HT1080 (cell line): ENCODE measurements at places on chromosomes 6 and 20.

DNA sequence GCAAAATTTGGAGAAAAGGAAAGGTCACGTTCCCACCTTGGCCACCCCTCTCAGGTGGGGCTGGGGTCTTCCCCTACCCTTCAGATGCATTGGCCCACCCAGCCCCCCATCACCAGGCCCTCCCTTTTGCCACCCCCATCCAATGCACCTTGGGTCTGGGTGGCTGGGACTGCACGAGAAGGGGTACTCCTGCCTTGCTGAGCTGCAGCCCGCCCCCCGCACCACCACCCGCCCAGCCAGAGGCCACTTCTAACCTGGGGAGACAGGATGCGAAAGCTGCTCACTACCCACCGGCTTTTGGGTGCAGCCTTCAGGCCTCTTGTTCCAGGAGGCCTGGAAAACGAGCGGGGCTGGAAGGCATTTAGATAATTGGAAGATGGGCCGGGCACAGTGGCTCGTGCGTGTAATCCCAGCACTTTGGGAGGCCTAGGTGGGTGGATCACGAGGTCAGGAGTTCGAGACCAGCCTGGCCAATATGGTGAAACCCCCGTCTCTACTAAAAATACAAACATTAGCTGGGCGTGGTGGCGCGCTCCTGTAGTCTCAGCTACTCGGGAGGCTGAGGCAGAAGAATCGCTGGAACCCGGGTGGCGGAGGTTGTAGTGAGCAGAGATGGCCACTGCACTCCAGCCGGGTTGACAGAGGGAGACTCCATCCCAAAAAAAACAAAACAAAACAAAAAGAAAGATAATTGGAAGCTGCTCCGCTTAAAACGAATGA lies 1.2 kb upstream of the CDC25B start:
- no peak for DNase-seq

DNA sequence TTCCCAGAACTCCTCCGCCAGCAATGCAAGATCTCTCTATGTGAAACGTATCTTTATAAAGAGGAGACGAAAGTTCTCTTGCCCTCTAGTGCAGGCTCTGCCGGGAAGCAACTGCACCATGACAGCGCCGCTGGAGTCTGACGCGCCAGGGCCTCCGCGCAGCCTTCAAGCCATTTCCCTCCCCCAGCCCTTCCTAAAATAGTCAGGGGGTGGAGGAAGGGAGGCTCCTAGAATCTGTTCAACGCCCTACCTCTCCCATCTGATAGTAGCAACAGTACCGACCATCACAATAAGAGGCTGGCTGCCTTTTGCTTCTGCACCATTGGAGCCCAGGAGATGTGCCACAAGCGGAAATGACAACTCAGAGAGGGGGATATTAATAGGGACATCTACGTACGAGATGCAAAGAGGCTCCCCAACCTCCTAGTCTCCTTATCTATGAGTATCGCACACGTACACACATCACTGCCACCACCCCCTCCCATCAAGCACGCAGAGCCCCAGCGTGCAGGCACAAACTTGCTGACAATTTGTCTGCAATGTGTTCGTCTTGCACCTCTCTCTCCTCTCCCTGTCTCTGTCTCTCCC lies 1.0 kb downstream of the SYNE1 start:
- DNase-seq: no peak

GRCh38 chr6:90397047-90397446 lies 100.4 kb upstream of the BACH2 start:
- no peak for DNase-seq

DNA sequence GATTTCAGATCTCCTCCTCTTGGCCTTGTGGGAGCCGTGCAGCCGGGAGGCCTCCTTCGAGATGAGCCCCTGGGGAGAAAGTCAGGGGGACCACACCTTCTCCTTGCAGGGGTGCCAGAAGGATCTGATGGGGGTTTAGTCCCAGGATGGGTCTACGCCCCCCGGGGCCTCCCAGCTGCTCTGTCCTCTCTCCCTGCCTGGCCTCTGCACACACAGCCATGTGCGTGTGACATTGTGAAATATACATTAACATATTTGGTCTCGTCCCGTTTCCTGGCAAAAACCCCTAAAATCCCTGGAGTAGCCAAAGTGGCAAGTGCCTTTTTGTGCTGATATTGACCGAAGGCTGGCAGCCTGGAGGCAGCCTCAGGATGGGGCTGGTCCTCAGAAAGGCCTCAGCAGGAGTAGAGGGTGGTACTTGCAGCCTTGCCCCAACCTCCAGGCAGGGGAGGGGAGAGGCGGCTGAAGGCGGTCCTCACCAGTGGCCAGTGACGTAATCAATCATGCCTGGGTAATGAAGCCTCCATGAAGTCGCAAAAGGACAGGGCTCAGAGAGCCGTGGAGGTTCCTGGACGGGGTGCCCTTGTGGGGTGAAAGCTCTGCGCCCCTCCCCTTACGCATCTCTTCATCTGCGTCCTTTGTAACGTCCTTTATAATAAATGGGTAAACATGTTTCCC lies 5.1 kb upstream of the HELZ2 start:
- DNase-seq: no peak

- DNase-seq: no peak
Observed at GRCh38 chr6:56220078-56220477, 27.3 kb downstream of the COL21A1 start.

GRCh38 chr6:124132256-124132655 lies 328.6 kb downstream of the NKAIN2 start:
- DNase-seq: peak; percentile 33

- no peak for DNase-seq
Observed at GRCh38 chr20:46240881-46241280, 67.4 kb downstream of the CDH22 start.

- DNase-seq: no peak
Observed at GRCh38 chr20:58106143-58106750, 122.2 kb downstream of the ANKRD60 start.

DNA sequence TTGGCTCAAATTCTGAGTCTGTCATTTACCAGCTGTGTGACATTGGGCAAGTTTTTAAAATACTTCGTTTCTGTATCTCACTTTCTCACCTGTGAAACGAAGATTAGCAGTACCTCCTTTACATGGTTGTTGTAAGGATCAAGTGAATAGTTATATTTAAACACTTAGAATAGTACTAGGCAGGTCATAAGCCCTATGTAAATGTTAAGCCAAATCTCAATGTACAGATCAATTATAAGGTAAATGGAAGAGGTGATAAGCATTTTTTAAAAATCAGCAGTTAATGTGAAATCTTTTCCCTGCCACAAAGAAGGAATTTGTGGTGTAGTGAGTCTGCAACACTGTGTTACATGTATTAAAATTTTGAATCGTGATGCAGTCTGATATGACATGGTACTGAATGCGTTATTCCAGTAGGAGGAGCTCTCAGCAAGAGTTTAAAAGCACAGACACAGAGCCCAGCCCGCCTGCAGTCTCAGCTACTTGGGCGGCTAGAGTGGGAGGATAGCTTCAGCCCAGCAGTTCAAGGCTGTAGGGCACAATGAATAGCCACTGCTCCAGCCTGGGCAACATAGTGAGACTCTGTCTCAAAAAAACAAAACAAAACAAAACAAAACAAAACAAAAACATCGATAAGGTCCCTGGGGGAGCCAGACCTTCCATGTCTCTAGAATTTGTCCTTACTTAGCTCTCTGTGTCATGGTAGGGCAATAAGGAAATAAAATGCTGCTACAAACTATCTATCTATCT lies 46.0 kb downstream of the GTF2H5 start:
- peak; percentile 74 for DNase-seq

DNA sequence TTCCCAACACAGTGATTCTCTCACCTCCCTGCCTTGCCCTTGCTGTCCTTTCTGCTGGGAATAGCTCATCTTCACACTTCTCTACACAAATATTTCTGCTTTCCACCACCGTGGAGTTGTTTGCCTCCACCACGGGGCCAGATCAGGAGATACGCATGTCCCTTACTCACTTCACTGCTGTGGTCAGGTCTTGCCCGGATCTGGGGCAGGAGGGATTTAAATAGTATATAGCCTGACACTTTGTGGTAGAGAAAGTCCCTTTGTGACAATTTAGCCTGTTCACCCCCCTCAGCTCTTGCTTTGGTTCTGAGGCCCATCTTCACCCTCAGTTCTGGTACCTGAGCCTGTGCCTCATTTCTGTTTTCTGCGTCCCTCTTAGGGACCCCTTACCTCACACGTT lies 92.6 kb upstream of the PREP start:
- DNase-seq: no peak

DNA sequence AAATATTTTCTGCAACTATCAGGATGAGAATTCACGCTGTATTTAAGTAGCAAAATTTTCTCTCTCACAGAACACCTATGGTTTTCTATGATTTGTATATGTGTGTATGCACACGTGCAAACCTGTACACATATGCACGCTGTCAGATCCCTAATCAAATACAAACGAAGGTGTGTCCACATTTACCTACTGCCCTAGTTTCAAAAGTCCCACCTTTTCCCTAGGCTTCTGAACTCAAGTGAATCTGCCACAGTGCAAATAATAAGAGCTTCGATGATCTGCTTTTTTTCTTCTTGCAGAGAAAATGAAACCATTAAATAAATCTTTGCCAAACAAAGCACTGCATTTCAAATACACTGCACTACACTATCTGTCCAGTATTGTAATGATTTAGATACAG lies 6.5 kb downstream of the HIVEP2 start:
- DNase-seq: no peak

DNA sequence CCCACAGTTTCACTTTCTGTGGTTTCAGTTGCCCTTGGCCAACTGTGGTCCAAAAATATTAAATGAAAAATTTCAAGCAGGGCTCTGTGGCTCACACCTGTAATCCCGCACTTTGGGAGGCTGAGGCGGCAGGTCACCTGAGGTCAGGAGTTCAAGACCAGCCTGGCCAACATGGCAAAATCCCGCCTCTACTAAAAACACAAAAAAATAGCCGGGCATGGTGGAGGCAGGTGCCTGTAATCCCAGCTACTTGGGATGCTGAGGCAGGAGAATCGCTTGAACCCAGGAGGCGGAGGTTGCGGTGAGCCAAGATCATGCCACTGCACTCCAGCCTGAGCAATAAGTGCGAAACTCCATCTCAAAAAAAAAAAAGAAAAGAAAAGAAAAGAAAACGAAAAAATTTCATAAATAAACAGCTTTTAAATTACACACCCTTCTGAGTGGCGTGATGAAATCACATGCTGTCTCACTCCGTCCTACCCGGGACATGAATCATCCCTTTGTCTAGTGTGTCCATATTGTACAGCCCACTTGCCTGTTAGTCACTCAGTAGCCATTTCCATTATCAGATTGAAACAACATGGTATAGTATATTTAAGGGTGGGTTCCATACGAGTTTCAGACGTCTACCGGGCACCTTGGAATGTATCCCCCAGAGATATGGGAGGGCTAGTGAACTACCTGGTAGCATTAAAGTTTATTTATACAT lies 11.7 kb downstream of the PTPRK start:
- DNase-seq: peak; percentile 91

GRCh38 chr6:148693882-148694484 lies 52.8 kb upstream of the UST start:
- DNase-seq: no peak

DNA sequence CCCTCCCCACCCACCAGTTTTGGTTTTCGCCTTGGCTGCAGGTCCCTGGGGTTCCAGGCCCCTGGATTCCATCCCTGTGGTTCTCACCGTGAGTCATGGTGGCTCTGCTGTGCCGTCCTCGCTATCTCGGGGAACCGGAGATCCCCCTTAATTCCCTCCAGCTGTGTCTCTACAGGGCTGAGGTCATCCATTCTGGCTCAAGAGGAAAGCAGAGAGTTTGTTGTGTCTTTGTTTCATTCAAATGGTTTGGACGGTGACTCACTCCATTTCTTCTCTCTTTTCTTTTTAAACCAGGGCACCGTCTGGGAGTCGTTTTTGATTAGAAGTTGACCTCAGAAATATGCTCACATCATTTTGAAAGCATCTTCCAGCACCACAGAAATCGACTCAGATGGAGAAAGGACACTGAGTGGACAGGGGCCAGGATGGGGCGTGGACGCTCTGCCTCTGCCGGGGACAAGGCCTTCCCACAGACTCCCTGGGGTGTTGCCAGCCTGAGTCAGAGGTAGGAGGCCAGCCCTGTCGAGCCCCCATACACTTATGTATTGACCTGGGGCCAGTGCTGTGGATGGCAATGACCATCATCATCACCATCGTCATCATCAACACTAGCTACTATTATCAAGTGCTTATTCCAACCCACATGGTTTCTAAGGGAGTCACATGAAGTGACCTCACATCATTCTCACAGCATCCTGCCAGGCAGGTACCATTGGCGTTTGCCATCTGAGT lies 176.2 kb downstream of the NFATC2 start:
- peak; percentile 99 for DNase-seq

- no peak for DNase-seq
Observed at GRCh38 chr20:44723391-44723790, 8.2 kb downstream of the CCN5 start.

DNA sequence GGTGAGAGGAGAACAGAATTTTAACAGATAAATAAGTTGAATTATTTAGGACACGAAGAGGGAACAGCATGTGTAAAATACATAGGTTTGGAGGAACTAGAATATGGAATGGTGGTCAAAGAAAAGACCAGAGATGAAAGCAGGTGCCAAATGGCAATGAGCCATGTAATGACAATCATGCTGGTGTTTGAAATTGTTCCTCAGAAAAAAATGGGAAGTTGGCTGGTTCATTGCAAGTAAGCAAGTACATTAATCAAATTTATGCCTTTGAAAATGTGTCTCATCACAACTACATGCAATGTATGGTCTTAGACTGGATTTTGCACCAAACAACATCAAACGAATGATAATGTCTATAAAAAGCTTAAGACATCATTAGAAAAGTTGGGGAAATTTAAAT lies 83.3 kb downstream of the SPTLC3 start:
- no peak for DNase-seq

GRCh38 chr6:16184129-16184528 lies 54.3 kb upstream of the GMPR start:
- DNase-seq: peak; percentile 22

GRCh38 chr20:49913399-49914047 lies 1.8 kb downstream of the SPATA2 start:
- no peak for DNase-seq

- no peak for DNase-seq
Observed at GRCh38 chr6:127459231-127459641, at the start of gene KIAA0408. Gene KIAA0408 (minus strand): TSS chr6:127459389. CDS start chr6:127453981, 5,408 bp downstream.

DNA sequence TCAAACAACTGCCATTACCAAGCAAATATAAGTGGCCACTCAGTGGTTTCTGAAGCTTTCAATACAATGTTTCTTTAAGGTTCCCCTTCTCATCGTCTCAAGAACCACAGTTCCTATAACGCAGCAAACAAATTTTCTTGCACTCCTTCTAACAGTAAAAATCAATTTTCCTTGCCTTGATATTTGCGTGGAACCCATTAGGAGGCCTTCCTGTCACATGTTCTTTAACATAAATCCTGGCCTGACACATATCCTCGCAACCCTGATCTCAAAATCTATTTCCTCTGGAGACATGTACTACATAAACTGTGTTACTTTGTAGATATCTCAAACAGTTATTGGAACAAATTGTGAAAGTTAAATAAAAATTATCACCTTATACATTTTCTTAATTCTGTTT lies 65.9 kb upstream of the MANEA start:
- no peak for DNase-seq

- peak; percentile 34 for DNase-seq
Observed at GRCh38 chr20:19074828-19075516, 137.5 kb upstream of the SLC24A3 start.

DNA sequence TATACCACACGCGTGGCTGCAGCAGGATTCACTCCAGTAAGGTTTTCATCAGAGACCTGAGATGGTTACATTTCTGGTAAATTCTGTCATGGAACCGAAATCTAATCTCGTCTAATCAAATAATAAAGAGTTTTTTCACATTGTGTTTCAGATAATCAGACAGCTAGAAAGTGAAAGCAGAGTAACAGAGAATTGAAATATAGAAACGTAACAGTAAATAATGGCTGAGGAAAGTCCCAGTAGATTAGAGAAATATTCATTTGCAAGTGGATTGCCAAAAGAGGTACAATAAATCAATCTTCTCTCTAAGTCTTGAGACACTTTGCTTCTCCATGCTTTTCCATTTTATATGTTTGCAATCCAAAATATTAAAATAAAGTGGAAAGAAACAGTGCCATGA lies 42.4 kb downstream of the PKHD1 start:
- DNase-seq: no peak
